ENCODE measurements at places on chromosomes 7 and 10.
A peak's percentile ranks its signal among the peaks of the same experiment; 100 is the strongest.

DNA sequence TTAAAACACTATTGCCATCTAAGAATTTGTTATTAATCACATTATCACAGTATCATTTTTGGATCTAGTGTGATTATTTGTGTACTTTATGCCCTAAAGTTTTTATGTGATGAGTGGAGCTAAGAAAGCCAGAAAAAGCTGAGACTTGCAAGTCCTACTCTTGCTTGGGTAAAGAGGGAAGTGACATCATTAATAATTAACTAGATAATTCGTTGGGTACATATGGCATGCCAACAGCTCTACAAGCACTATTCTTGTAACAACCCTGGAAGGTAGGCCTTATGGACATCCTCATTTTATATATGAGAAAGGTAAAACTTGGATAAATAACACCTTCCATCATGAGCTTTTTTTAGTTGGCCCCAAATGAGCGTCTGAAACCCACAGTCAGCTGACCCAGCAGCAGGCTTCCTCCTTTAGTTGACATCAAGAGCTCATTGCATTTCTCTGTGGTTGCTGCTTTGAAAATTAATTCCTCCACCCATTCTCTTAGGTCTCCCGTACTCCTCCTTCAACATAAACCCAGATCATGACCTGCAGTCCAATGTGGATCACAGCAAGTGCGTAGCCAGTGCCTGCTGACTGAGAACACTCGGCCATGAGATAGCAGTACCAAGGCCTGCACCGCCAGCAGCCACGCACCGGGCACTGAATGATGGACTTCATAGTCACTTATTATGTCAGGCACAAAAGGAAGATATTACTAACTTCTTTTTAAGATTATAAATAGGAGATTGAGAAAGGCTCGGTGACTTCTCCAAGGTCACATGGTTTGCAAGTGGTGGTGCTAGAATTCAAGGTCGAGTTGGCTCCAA is 292.0 kb upstream of the AOAH start:
- peak; percentile 44 for DNase-seq
- no peaks in the 10 kb centered on the region for H3K36me3 ChIP-seq
- H3K4me1 ChIP-seq, result peaks cover 19% of the 10 kb centered on the region
- H3K27me3 ChIP-seq, result no peaks in the 10 kb centered on the region
- H3K4me3 ChIP-seq, result no peak overlapping the region

- no peak for DNase-seq
- H3K36me3 ChIP-seq, result no peaks in the 10 kb centered on the region
- H3K4me1 ChIP-seq, result no peaks in the 10 kb centered on the region
- H3K27me3 ChIP-seq, result no peaks in the 10 kb centered on the region
- no peak overlapping the region for H3K4me3 ChIP-seq
- no peak overlapping the region for H3K27ac ChIP-seq
Observed at GRCh38 chr10:89798092-89798491, 96.7 kb downstream of the KIF20B start.

- no peak for DNase-seq
- H3K27me3 ChIP-seq, result no peaks in the 10 kb centered on the region
Observed at GRCh38 chr10:88404133-88404532, 179.0 kb downstream of the RNLS start.

DNA sequence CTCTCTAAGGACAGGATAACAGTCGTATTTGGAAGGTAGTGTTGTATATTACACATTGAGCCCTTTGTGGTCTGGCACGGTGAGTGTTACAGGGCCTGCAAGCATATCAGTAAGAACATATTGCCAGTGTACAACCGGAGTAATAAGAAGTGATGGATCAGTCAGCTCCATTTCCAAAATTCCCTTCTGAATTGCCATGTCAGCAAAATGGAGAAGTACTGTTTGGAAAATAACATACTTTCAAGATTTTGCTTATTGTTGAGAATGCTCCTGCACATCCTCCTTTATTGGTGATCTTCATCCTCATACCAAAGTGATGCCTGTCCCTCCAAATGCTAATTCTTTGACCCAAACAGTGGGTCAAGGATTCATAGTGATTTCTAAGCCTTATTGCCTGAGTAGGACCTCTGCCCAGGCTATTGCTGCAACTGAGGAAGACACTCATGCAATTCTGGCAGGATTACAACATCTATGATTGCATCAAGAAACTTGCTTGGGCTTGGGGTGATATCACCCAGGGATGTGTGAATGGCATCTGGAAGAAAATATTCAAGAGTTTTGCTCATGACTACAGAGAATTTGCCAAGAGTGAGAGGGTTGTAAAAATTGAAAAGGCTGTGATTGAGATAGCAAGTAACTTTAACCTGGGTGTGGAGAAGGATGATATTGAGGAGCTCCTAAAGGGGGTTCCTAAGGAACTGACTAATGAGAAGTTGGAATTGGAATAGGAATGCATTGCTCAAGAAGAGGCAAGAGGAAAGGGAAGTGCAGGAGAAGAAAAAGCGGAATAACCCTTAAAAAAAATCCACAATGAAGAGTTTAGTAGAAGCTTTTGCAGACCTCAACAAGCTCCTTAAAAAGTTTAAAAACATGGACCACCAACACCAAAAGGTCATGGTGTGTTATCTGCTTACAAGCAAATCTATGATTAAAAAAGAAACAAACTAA is 452.2 kb upstream of the SORCS1 start:
- no peak overlapping the region for H3K27ac ChIP-seq
- no peaks in the 10 kb centered on the region for H3K36me3 ChIP-seq
- H3K4me3 ChIP-seq, result no peak overlapping the region
- DNase-seq, result no peak
- H3K27me3 ChIP-seq, result no peaks in the 10 kb centered on the region

DNA sequence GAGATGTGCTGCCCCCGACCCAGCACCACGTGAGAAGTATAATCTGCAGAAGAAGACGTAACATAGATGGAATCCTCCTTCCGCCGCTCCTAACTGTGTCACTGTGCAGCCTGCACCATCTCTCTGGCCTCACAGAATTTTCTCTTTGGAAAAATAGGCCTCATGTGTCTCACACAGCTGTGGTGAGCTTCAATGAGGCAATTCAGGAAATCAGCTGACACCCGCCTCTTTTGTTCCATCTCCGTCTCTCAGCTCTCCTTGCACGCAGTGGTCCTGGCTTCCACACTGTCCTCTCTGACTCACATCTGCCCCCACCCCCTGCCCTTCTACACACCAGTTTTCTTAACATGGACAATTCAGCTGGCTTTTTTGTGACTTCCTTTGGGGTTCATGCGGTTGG is 7.2 kb downstream of the C10orf90 start:
- no peak overlapping the region for H3K27ac ChIP-seq
- no peak for DNase-seq
- no peaks in the 10 kb centered on the region for H3K4me1 ChIP-seq
- H3K27me3 ChIP-seq, result no peaks in the 10 kb centered on the region
- H3K36me3 ChIP-seq, result no peaks in the 10 kb centered on the region

GRCh38 chr10:130018265-130018664 is 54.2 kb upstream of the EBF3 start:
- DNase-seq, result no peak
- H3K27me3 ChIP-seq, result no peaks in the 10 kb centered on the region
- no peaks in the 10 kb centered on the region for H3K4me1 ChIP-seq

DNA sequence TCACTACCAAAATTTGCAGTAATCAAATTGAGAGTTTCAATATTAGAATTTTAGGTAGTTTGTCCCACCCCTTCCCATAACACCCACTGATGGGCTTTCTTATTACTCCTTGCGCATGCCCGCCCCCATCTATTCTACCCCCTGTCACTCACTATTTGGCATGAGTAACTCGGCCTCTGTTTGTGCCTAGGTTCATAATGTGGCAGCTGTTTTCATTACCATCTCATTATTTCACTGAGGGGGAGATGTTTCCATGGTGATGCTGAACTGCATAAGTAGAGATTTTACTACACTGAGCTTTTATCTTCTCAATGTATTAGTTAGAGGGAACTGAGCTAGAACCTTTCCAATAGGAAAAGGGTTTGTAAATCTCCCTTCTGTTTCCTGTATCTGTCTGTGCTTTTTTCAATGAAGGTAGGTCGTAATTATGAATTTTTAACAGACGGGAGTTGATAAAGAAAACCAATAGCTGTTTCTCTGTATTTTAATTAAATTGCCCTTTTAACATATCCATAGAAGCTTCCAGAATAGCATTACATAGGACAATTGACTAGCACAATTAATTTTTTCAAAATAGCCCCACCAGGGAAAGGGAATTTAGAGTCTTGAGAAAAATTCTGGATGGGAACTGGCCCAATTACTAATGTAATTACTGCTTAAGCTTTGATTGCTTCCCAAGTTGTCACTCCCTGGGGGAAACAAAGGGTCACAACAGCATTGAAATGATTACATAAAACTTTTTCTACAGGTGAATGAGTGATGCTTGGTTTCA is 33.4 kb downstream of the PRPS1L1 start:
- H3K4me1 ChIP-seq, result 0 out of 2 replicates have a peak, but pooled peaks cover 8% of the 10 kb centered on the region
- H3K27ac ChIP-seq, result no peak overlapping the region
- H3K4me3 ChIP-seq, result no peak overlapping the region
- H3K27me3 ChIP-seq, result no peaks in the 10 kb centered on the region
- no peaks in the 10 kb centered on the region for H3K36me3 ChIP-seq
- DNase-seq, result no peak

- H3K36me3 ChIP-seq, result no peaks in the 10 kb centered on the region
- peak; percentile 62 for DNase-seq
- no peaks in the 10 kb centered on the region for H3K4me1 ChIP-seq
- H3K4me3 ChIP-seq, result no peak overlapping the region
- no peaks in the 10 kb centered on the region for H3K27me3 ChIP-seq
Observed at GRCh38 chr10:108970016-108970415, 953.3 kb downstream of the XPNPEP1 start.

GRCh38 chr10:30373596-30374327 is 24.7 kb upstream of the MTPAP start:
- no peaks in the 10 kb centered on the region for H3K27me3 ChIP-seq
- no peaks in the 10 kb centered on the region for H3K4me1 ChIP-seq
- no peaks in the 10 kb centered on the region for H3K36me3 ChIP-seq
- no peak for DNase-seq

DNA sequence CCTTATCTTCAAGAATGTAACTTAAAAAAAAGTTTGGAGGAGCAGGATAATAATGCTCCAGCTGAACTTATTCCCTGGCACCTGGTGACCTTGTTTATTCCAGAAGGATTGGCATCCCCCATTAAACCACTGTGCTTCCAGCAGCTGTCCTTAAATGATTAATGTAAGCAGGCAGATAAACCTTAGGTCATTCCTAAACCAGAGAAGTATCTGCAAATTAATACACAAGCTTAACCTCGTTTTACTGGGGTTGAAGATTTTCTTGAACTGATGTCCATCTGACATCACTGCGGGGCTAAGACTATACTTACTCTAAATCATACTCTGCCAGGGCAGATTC is 116.1 kb upstream of the PALS2 start:
- peaks cover 20% of the 10 kb centered on the region for H3K4me1 ChIP-seq
- H3K4me3 ChIP-seq, result no peak overlapping the region
- no peaks in the 10 kb centered on the region for H3K27me3 ChIP-seq
- H3K27ac ChIP-seq, result no peak overlapping the region
- DNase-seq, result no peak

GRCh38 chr10:132448248-132448731 is 51.3 kb downstream of the PWWP2B start:
- no peak overlapping the region for H3K27ac ChIP-seq
- no peak overlapping the region for H3K4me3 ChIP-seq
- no peaks in the 10 kb centered on the region for H3K27me3 ChIP-seq

- no peak overlapping the region for H3K27ac ChIP-seq
- no peaks in the 10 kb centered on the region for H3K4me1 ChIP-seq
- no peaks in the 10 kb centered on the region for H3K27me3 ChIP-seq
- no peak overlapping the region for H3K4me3 ChIP-seq
- no peak for DNase-seq
Observed at GRCh38 chr10:23106331-23107072, 11.1 kb downstream of the MSRB2 start.

GRCh38 chr10:7458556-7458955 is 47.7 kb upstream of the SFMBT2 start:
- no peaks in the 10 kb centered on the region for H3K27me3 ChIP-seq
- no peak overlapping the region for H3K4me3 ChIP-seq
- H3K4me1 ChIP-seq, result no peaks in the 10 kb centered on the region
- DNase-seq, result no peak
- H3K27ac ChIP-seq, result no peak overlapping the region

DNA sequence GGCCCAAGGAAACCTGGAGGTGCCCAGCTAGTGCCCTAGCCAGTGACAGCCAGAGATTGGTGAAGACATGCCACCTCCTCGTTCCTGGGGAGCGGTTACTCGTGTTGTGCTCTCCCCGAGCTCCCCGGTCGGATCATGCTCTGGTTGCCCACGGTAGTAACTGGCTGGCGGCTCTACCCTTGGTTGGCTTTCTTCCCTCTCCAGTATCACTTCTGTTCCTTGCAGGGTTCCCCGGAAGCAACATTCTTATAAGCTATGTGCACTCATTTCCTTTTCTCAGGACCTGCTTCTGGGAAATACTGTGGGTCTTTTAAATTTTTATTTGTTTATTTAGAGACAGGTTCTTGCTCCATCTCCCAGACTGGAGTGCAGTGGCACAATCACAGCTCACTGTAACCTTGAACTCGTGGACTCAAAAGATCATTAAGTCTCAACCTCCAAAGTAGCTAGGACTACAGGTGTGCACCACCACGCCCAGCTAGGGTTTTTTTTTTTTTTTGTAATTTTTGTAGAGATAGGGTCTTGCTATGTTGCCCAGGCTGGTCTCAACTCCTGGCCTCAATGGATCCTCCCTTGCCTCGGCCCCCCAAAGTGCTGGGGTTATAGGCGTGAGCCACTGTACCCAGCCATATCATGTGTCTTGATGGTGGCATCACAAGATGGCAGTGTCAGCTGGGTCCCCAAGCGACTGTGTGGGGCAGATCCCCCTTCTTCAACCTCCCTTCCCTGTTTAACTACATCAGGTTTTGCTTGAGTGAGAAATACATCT is 6.9 kb upstream of the CALHM1 start:
- no peaks in the 10 kb centered on the region for H3K27me3 ChIP-seq
- no peaks in the 10 kb centered on the region for H3K36me3 ChIP-seq
- H3K4me1 ChIP-seq, result peaks cover 3% of the 10 kb centered on the region
- no peak for DNase-seq
- no peak overlapping the region for H3K27ac ChIP-seq

- H3K27me3 ChIP-seq, result peaks cover 5% of the 10 kb centered on the region
- H3K36me3 ChIP-seq, result no peaks in the 10 kb centered on the region
- H3K4me1 ChIP-seq, result peaks cover 6% of the 10 kb centered on the region
- no peak overlapping the region for H3K4me3 ChIP-seq
- DNase-seq, result peak; percentile 73
Observed at GRCh38 chr10:48658243-48658974, 26.3 kb upstream of the WDFY4 start.
